ENCODE measurements at places on chromosomes 13 and 19.

DNA sequence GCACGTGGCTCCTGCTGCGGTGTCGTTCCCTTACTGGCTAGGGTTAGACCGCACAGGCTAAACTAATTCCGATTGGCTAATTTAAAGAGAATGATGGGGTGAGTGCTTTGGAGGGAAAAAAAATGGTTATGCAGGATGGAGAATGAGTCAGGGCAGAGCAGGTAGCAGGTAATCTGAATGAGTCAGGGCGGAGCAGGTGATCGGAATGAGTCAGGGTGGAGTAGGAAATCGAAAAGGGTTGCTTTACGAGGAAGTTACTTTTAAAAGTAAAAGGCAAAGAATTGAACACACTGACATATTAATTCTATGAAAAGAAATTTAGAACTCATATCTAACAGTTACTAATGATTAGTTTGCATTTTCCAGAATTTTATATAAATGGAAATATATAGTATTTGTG, 335.5 kb downstream of the FOXO1 start:
- DNase-seq, result no peak

GRCh38 chr13:113095146-113096051, 10.2 kb upstream of the F7 start:
- DNase-seq, result no peak

GRCh38 chr13:51457086-51457815, 4.4 kb upstream of the INTS6 start:
- DNase-seq, result no peak

- DNase-seq, result no peak
Observed at GRCh38 chr13:40624986-40625385, 41.5 kb downstream of the FOXO1 start.

DNA sequence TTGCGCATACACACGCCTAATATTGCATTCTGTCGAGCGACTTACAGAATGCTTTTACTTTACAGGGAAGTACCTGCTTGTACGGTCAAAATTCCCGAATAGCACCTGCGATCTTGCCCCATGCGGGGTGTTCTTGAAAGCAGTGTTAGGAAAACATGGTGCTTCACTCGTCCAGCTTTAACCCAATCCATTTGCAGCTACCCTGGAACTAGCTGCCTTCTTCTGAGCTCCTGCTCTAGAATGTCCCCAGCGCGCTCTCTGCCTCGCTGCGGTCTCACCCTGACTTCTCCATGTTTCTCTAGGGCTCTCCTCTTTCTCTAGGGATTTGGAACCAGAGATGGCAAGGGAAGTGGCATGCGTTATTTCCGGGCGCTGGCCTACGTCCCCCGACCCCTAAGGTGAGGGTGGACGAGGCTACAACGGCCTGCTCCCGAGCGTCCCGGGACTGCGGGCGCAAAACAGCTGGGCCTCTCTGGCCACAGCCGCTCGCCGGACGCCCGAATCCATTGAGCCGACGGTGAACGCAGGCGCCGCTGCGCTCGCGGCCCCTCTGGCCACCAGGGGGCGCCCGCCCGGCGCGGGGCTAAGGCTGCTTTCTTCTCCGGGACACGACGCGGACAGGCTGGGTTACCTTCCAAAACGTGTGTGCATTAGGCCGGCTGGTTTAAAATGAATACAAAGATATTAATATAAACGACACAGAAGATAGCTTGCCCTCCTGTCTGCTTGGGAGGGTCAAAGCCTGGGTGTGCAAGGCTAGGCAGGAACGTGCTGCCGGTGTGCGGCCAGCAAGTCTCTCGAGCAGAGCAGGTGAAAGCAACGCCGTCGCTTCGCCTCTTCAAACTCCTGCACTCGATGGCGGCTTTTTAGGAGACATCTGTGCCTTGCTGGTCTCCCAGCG, 1.8 kb upstream of the SPRY2 start:
- DNase-seq, result peak; percentile 62

- no peak for DNase-seq
Observed at GRCh38 chr13:50644081-50644871, 199.2 kb downstream of the DLEU7 start.

DNA sequence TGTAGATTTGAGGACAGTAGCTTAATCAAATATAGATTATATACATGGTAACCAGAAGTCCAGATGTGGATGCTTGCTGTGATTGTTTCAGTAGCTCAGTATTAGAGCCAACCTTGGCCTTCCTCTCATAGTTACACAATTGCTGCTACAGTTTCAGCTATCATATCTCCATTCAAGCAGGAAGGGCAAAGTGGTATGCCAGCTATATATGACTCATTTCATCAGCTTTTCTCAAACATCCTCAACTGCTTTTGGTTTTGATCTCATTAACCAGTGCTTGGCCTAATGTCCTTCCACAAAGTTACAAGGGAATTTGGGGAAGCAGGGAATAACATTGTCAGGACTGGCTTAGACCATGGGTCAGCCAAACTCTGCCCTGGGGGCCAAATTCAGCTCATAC, 73.0 kb upstream of the MAB21L1 start:
- no peak for DNase-seq

- DNase-seq, result no peak
Observed at GRCh38 chr13:72462166-72462565, 265.3 kb downstream of the MZT1 start.

DNA sequence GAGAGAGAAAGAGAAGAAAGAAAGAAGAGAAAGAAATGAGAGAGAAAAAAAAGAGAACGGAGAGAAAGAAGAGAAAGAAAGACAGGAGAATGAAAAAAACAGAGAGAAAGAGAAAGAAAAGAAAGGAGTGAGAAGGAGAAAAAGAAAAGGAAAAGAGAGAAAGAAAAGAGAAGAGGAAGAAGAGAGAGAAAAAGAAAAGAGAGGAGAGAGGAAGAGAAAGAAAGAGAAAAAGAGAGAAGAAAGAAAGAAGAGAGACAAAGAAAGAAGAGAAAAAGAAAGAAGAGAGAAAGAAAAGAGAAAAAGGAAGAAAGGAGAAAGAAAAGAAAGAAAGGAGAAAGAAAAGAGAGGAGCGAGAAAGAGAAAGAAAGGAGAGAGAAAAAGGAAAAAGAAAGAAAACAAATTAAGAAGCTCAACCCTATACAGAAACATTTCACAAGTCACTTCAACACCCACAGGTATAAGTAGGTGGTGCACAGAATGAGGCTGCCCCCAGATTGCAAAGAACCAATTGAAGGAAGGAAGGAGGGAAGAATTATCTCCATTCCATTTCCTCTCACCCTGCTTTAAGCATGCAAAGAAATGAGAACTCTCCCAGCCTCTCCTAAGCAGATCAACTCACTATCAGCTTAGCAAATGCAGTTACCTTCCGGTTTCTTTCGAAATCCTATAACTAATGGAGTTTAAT, 98.8 kb upstream of the CACNA1A start:
- no peak for DNase-seq

DNA sequence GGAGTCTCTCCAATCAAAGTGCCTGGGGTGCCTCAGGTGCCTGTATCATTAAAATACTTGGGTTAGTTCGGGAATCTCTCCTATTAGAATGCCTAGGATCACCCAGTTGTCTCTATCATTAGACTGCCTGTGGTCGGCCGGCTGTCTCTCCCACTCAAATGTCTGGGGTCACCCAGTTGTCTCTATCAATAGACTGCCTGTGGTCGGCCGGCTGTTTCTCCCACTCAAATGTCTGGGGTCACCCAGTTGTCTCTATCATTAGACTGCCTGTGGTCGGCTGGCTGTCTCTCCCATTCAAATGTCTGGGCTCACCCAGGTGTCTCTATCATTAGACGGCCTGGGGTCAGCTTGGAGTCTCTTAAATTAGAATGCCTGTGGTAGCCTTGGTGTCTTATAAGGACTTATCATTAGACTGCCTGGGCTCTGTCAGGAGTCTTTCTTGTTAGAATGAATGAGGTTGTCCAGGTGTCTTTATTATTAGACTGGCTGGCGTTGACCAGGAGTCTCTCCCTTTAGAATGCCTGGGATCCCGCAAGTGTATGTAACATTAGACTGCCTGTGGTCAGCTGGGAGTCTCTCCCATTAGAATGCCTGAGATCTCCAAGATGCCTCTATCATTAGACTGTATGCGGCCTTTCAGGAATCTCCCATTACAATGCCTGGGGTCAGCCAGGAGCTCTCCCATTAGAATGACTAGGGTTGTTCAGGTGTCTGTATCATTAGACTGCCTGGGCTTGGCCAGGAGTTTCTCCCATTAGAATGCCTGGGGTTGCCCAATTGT, 1555.5 kb downstream of the UQCRFS1 start:
- no peak for DNase-seq

GRCh38 chr19:9793071-9793591, 24.6 kb upstream of the ZNF846 start:
- peak; percentile 73 for DNase-seq

- no peak for DNase-seq
Observed at GRCh38 chr13:110499621-110500281, 61.8 kb downstream of the RAB20 start.

GRCh38 chr13:47288546-47288945, 391.7 kb upstream of the HTR2A start:
- no peak for DNase-seq

GRCh38 chr19:38183251-38183897, 40.6 kb downstream of the DPF1 start:
- no peak for DNase-seq

DNA sequence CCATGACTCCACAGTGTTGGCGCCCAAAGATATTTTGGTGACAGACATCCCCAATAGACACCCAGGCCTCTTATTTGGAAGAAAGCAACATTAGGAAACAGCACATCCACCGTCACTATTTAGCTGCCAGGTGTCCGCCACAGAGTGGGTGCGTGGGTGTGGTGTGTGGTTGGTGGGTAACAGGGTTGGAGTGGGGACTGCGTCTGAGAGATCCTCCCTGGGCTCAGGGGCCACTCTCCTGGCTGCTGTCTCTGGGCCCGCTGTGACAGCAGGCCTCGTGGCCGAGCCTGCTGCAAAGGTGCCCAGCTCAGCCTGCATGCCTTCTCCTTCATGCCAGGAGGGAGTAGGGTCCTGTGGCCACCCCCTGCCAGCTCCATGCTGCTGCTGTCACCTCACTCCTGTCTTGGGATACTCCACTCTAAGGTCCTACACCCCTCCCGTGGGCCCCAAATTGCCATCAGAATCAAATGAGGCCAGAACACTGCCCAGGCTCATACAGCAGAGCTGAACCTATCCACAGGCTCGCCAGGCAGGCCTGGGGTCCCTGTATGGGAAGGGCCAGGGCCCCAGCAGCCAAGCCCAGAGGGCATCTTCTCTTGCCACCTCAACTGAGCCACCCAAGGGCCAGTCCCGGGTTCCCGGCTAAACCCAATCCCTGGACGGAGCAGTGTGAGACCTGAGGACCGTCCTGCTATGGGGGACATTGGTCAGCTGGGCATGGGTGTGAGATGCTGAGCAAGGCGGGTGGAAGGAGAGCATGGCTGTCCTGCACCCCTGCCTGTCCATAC, 24.7 kb upstream of the TIMM44 start:
- DNase-seq, result no peak

DNA sequence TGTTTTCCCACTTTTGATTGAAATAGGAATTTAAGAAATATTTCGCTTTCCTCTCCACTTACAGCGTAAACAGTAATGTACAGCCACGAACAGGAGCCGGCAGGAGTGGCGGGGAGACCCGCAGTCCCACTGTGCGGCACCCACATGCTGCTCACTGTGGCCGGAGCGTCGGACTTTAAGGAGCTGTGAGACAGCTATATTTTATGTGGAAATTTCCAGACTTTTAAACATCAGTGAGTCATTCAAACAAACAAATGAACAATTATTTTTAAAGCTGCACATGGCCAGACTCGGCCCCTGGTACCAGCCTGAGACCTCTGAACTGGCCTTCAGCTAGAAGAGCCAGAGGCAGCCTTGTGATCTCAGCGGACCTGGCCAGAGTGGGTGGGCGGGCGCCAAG, 52.5 kb downstream of the CRYL1 start:
- DNase-seq, result no peak

- DNase-seq, result no peak
Observed at GRCh38 chr13:39840201-39840600, 184.7 kb downstream of the COG6 start.

All from CD4-positive, alpha-beta T cell treated with Interleukin-6 for 4 hours (primary cell).